ENCODE measurements at places on chromosomes 11 and 22.

DNA sequence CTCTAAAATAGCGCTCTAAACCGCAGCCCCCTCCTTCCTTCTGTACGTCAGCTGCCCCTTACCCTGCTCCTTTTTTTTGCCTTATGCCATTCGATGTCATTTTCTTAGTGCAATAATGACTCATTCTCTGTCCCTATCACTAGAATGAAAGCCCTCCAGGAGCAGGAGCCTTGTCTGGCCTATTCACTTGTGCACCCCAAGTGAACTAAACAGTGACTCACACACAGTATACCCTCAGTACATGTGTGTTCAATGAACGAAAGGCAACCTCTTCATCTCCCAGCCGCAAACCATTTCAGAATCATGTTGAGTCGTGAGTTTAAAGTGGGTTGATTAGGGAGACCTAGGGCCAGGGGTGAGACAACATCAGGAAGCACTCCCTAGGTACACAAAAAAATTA, 50.7 kb upstream of the SPATA19 start:
- peak; percentile 68 for ATAC-seq

DNA sequence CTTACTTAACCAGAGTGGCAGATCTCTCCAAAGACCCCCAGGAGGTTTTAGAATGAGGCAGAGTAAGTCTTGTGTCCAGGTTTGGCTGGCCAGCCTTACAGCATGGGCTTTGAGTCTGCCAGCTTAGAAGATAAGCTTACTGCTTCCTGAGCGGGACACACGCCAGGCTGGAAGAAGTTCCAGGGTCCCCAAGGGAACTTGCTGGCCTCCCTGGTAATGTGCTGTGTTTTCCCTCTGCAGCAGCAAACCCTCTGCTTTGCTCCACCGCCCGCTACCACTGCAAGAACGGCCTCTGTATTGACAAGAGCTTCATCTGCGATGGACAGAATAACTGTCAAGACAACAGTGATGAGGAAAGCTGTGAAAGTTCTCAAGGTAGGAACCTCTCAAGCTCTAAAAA, 154.2 kb downstream of the LDLRAD3 start:
- no peak for ATAC-seq

DNA sequence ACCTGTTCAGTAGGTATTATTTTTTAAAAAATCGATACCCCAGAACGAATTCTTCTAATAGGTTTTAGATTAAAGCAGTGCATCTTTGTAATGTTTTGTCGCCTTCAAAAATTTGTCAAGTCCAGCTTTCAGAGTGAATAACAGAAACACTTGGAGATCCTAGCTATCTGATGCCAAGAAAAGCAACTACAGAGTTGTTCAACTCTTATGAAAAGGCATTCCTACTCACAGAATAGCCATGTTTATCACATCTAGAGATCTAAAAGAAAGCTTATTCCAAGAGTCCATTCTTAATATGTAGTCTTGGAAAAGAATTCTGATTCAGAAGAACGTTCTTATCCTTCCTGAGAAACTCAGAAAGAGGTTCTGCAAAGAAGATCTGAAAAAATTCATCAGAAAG, 268.5 kb downstream of the TTC28 start:
- no peak for ATAC-seq

GRCh38 chr11:43942662-43943371, 380 bp downstream of the C11orf96 start:
- ATAC-seq: peak; percentile 44

GRCh38 chr11:26353010-26353409, 21.1 kb downstream of the ANO3 start:
- peak; percentile 54 for ATAC-seq

GRCh38 chr11:57379732-57380131, 1.2 kb downstream of the PRG3 start:
- ATAC-seq: no peak

DNA sequence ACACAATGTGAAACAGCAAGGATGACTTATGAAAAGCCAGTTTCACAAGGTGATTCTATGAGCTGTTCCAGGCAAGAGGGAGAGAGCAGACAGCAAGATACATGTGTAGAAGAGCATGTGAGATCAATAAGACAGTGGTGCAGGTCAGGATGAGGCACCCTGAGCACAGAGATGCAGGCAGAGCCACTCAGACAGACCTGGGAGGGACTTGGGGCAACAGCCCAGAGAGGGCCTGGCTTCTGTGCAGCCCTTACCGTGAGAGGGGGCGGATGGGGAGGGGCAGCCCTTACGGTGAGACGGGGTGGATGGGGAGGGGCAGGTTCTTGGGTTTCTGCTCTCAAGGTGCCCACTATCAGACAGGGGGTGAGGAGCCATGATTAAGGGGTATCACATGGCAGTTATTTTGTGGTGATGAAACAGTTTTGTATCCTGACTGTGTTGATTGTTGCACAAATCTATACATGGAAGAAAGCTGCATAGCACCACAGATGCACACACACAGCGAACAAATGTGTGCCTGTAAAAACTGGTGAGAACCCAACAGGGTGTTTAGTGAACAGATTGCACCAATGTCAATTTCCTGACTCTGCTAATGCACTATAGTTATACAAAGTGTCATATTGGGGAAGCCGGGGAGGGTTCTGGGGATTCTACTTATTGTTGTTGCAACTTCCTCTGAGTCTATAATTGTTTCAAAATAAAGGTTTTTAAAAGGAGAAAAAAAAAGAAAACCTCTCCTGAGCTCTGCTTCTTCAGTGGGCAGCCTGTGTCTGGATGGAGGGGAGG, 5.2 kb upstream of the C22orf42 start:
- ATAC-seq: peak; percentile 84

- no peak for ATAC-seq
These were observed 7.7 kb upstream of the TMEM9B start for GRCh38 chr11:8971924-8972316.

DNA sequence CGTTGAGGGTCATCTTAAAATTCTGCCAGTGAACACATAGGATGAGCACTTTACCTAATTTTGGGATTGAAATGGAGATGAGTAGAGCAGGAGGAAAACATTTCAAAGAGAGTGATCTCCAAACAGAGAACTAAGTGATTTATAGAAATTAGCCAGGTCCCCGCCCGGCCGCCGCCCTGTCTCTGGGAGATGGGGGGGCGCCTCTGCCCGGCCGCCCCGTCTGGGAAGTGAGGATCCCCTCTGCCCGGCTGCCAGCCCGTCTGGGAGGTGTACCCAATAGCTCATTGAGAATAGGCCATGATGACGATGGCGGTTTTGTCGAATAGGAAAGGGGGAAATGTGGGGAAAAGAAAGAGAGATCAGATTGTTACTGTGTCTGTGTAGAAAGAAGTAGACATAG, 276.7 kb upstream of the C11orf87 start:
- no peak for ATAC-seq

- peak; percentile 93 for ATAC-seq
These were observed 151.4 kb downstream of the BLID start for GRCh38 chr11:121964591-121964990.

- peak; percentile 99 for ATAC-seq
These were observed 9.1 kb upstream of the OR10D3 start for GRCh38 chr11:124174001-124174583.

GRCh38 chr22:29799217-29799680, 32.1 kb downstream of the UQCR10 start:
- peak; percentile 37 for ATAC-seq

DNA sequence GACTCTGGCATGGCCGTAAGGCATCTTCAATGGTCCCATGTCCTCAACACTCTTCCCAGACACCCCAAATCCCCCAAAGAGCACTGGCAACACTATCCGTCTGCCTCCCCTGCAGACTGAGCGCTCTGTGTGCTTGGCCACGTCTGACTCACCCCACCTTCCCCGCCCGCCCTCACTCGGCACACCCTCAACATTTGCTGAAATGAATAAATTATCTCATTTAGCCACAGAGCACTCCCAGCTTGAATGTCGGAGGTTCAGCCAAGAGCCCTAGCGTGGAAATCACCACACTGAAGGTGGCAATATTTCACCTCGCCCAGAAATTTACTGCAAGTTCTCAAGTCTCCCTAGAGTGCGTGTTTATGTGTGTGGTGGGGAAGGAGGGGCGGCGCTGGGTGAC, 46.6 kb upstream of the TCF20 start:
- peak; percentile 50 for ATAC-seq

- no peak for ATAC-seq
These were observed 17.9 kb downstream of the GNAZ start for GRCh38 chr22:23088199-23088604.

GRCh38 chr22:44202261-44202789, 21.6 kb downstream of the PARVG start:
- ATAC-seq: peak; percentile 63

DNA sequence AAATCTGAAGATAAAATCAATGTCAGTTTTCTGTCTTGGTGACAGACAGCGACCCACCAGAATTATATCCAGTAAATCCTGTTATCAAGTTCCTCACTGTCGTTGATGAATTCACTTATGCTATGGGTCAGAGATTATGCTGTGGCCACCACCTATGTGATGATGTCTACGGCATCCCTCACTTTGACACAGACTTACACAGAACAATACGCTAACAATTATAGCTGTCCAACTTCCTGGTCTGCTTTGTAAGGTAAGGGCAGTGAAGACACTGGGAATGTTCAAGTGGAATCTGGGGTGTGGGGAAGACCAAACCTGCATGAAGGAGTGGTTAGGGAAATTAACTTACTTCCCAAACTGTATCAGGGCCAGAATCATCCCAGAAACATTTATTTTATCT, 19.3 kb upstream of the PAX6 start:
- ATAC-seq: no peak

- ATAC-seq: no peak
These were observed 20.2 kb upstream of the C11orf96 start for GRCh38 chr11:43922295-43922648.

- no peak for ATAC-seq
These were observed 45.3 kb upstream of the RTL6 start for GRCh38 chr22:44543362-44543761.

- ATAC-seq: no peak
These were observed 12.3 kb downstream of the KIAA0930 start for GRCh38 chr22:45228401-45228754.

DNA sequence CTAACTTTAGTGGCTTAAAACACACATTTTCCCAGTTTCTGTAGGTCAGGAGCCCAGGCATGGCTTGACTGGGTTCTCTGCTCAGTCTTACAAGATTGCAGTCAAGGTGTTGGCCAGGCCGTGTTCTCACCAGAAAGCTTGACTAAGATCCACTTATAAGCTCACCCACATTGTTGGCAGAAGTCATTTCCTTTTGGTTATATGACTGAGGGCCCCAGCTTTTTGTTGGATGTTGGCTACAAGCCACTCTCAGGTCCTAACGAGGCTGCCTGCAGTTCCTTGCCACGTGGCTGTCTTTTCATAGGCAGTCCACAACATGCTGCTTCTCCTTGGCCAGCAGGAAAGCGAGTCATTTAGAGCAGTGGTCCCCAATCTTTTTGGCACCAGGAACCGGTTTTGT, 79.3 kb upstream of the CRTAM start:
- no peak for ATAC-seq

DNA sequence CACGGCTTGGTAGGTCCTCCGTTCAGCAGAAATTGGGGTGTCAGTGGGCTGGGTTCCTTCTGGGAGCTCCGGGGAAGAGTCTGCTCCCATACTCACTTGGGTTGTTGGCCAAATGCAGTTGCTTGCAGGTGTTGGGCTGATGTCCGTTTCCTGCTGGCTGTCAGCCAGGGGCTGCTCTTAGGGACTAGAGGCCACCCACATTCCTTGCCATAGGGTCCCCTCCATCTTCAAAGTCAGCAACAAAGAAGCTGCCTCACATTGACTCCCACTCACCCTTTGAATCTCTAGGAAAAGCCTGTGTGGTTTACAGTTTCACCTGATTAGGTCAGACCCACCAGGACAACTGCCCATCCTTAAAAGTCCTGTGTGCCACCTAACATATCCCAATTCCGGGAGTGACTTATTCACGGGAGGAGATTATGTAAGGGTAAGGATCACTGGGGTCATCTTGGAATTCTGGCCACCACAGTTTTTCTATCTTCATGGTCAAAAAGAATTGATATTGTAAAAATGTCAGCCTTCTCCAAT, 43.0 kb downstream of the TPCN2 start:
- no peak for ATAC-seq

DNA sequence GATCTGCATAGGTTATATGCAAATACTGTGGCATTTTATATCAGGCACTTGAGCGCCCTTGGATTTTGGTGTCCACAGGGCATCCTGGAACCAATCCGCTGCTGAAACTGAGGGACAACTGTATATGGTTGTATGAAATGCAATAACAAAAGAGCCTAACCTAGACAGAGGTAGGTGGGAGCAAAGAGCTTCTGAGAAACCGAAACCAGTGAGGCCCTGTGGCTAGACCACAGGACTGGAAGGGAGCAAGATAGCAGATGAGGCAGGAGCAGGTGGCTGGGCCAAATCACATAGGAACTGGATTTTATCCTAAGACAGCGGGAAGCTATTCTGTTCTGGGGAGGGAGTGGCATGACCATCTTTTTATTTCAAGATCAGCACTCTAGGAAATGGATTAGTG, 30.1 kb downstream of the RCN1 start:
- ATAC-seq: no peak

- no peak for ATAC-seq
These were observed 71.6 kb upstream of the CSNK2A3 start for GRCh38 chr11:11424688-11425087.

DNA sequence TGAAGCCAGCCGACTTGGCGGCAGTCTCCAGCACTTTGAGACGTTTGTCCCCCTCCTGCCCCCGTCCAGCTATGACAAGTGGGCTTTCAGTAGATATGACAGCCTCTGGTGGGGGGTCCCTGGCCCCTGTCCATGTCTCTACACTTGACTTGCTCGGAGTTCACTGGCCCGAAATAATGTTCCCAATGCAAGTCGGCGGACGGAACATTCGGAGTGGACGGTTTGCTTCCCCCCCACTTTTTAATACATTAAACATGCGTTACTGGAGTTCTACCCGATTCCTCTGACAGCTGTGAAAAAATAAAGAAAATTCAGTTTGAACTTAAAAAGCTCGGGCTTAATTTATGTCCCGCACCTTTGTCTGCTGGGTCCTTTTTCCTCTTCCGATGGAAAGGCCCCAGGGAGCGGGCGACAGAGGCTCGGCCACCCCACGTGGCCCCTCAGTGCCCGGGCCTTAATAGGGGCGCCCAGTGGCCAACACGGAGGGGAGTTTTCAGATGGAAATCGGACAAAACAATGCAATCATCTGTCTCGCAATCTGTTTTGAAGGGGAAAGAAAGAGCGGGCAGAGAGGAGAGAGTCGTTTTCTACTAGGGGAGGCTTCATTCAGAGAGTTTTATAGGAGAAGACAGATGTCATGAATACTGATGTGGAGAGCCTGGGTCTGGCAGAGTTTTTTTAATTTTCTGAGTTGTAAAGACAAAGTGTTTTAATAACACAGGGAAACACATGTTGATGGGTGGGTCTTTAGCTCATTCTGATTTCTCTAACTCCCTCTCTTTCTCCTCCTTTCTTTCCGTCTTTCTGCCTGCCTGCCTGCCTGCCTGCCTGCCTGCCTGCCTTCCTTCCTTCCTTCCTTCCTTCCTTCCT, 50.2 kb downstream of the SMIM38 start:
- ATAC-seq: peak; percentile 55

- ATAC-seq: no peak
These were observed 452 bp upstream of the ATXN10 start for GRCh38 chr22:45670981-45671782.

GRCh38 chr22:46070215-46070802, 80.0 kb upstream of the PPARA start:
- peak; percentile 5 for ATAC-seq

GRCh38 chr11:704781-705645, 1.0 kb upstream of the EPS8L2 start:
- no peak for ATAC-seq

- ATAC-seq: no peak
These were observed 5.6 kb upstream of the EEF1G start for GRCh38 chr11:62579252-62579651.
